Activated T-helper 2 cell treated with anti-CD3 and anti-CD28 coated beads, Interferon-gamma antibody, Interleukin-2, Interleukin-4, amounts not matched to agents 10 μg/mL and 5 μg/mL and 100 μg/mL, durations not matched to agents 14 hours and 24 hours and 36 hours (primary cell): ENCODE measurements at places on chromosomes 13 and 19. TPM values are rescaled to one million over a fixed set of nuclear protein-coding genes. Genes with fewer than 3 reads are reported as not detected.
A peak's percentile ranks its signal among the peaks of the same experiment; 100 is the strongest.

The TUBA3C gene
- total RNA-seq: not detected in 2 replicates

DNA sequence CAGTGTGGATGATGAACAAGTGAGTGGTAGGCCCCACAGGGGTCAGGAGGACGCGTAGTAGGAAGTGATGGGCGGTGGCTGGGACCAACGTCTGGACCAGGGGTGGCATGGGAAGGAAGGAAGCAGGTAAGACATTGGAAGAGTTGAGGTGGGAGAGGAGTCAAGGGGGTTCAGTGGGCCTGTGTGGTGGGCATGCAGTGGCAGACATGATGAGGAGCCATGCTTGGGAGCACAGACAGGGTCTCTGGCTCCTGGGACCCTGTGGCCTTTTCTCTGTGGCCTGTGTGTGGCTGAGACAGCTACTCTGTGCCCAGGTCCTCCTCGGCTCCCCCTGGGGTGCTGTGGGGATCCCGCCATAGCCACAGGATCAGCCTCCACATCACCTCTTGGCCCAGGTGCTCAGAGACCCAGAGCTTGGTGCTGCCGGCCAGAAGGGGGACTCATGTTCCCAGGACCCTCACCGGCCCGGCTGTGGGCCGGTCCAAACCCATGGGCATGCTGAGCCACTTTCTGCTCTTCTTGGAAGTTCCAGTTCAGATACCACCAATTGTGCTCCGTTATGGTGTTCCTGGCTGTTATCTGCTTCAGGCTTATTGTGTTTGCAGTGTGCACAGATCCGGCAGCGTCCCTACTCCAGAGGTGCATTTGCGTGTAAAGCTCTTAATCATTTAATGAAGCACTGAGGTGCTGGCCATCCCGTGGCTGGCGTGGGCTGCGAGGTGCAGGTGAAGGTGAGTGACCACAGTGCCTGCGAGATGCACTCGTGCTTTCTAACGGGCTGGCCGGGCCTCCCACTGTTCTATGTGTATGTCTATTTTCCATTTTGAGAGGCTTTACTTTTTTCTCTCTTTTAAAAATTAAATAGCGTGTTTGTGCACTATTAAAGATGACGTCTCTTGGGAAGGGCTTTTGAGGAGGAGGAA is 147.9 kb downstream of the TEX29 start:
- no peaks in the 10 kb centered on the region for H3K36me3 ChIP-seq
- H3K4me3 ChIP-seq: no peak overlapping the region
- H3K27ac ChIP-seq: no peak overlapping the region
- peaks cover 14% of the 10 kb centered on the region for H3K27me3 ChIP-seq
- no peaks in the 10 kb centered on the region for H3K4me1 ChIP-seq

DNA sequence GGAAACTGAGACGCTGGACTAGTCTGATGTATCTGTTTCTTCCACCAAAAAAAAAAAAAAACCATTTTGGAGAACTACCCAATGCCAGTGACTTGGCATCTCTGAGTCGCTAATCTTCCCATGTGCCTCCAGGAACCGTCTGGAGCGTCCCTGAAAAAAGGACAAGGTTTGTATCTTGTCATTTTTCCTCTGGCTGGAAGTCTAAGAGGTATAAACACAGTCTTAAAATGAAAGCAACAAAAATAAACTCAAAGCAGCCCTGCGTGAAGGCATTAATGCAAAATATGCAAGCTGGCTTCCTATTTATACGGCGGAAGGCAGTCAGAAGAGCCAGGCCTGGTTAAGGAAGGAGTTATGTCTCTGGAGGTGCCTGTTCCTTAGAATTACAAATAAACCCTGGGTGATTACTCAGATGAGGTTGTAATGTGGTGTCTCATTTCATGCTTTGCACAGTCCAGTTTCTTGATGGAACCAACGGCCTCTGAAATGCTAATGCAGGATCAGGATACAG is 20.3 kb downstream of the ACTN4 start:
- peaks cover 25% of the 10 kb centered on the region for H3K36me3 ChIP-seq
- no peaks in the 10 kb centered on the region for H3K27me3 ChIP-seq
- H3K4me3 ChIP-seq: no peak overlapping the region
- H3K27ac ChIP-seq: no peak overlapping the region

GRCh38 chr13:93535251-93535650 is 308.6 kb downstream of the GPC6 start:
- no peak overlapping the region for H3K27ac ChIP-seq
- H3K4me3 ChIP-seq: no peak overlapping the region
- H3K27me3 ChIP-seq: no peaks in the 10 kb centered on the region
- H3K4me1 ChIP-seq: no peaks in the 10 kb centered on the region

DNA sequence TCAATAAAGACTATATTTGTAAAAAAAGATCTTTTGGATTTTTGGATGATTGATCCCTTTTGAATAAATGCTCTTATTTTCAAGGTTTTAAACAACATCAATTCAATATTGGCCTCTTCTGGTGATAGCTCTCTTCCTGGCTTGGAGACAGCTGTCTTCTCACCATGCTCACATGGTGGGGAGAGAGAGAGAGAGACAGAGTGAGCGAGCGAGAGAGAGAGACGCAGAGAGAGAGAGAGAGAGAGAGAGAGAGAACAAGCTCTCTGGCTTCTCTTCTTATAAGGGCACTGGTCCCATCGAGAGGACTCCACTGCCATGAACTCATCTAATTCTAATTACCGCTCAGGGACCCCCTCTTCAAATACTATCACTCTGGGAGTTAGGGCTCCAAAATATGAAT is 32.1 kb upstream of the FARP1 start:
- no peaks in the 10 kb centered on the region for H3K27me3 ChIP-seq
- no peaks in the 10 kb centered on the region for H3K4me1 ChIP-seq
- no peak overlapping the region for H3K27ac ChIP-seq
- H3K36me3 ChIP-seq: no peaks in the 10 kb centered on the region
- no peak for DNase-seq

GRCh38 chr19:48108997-48109782 is 1.4 kb downstream of the PLA2G4C start:
- H3K27me3 ChIP-seq: no peaks in the 10 kb centered on the region
- peaks cover 10% of the 10 kb centered on the region for H3K4me1 ChIP-seq
- H3K4me3 ChIP-seq: peak overlapping the region; percentile 37
- H3K27ac ChIP-seq: no peak overlapping the region
- peaks cover 5% of the 10 kb centered on the region for H3K36me3 ChIP-seq

DNA sequence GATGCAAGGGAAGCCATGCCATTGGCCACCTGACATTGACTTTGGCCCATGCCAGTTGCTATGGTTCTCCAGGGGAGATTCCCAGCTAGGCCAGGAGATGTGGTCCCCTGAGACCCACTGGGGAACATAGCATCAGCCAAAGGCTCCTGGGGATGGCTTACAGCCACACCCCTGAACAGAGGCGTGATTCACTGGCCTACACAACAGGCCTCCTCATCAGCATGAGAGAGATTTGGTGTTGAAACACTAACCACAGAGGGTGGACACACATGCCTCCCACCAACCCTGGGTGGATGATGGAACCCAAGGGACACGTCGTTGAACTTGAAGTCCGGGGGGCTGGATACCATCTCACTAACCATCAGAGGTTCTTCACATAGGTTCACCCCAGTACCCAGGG is 14.4 kb downstream of the IQCN start:
- H3K4me1 ChIP-seq: no peaks in the 10 kb centered on the region
- no peak overlapping the region for H3K4me3 ChIP-seq
- H3K27me3 ChIP-seq: peaks cover 4% of the 10 kb centered on the region
- no peak for DNase-seq
- no peak overlapping the region for H3K27ac ChIP-seq

The PSG4 gene
- not detected in 2 replicates for total RNA-seq

GRCh38 chr13:98922306-98922705 is 55.6 kb downstream of the DOCK9 start:
- no peak for DNase-seq
- H3K27ac ChIP-seq: no peak overlapping the region
- peaks cover 65% of the 10 kb centered on the region for H3K36me3 ChIP-seq
- peaks cover 27% of the 10 kb centered on the region for H3K4me1 ChIP-seq
- no peaks in the 10 kb centered on the region for H3K27me3 ChIP-seq
- no peak overlapping the region for H3K4me3 ChIP-seq

The CNFN gene
- total RNA-seq: 0.53 TPM in 1 of 2 replicates, not detected in the other

- H3K36me3 ChIP-seq: peaks cover 78% of the 10 kb centered on the region
- peak overlapping the region; percentile 68 for H3K27ac ChIP-seq
- no peaks in the 10 kb centered on the region for H3K27me3 ChIP-seq
- H3K4me1 ChIP-seq: peaks cover 63% of the 10 kb centered on the region
- DNase-seq: no peak
- no peak overlapping the region for H3K4me3 ChIP-seq
Observed at GRCh38 chr13:75308222-75308621, 173.7 kb downstream of the TBC1D4 start.

GRCh38 chr13:68047889-68048288 is 817.8 kb upstream of the PCDH9 start:
- H3K4me1 ChIP-seq: no peaks in the 10 kb centered on the region
- H3K27me3 ChIP-seq: no peaks in the 10 kb centered on the region
- H3K4me3 ChIP-seq: no peak overlapping the region
- DNase-seq: no peak

The FOSB gene
- 10.2 and 10.9 TPM in 2 replicates for total RNA-seq

The KLK12 gene
- not detected in 2 replicates for total RNA-seq
